Myocyte (in vitro differentiated cells): ENCODE measurements at places on chromosomes 4 and X. TPM values are rescaled to one million over a fixed set of nuclear protein-coding genes. Genes with fewer than 3 reads are reported as not detected.

DNA sequence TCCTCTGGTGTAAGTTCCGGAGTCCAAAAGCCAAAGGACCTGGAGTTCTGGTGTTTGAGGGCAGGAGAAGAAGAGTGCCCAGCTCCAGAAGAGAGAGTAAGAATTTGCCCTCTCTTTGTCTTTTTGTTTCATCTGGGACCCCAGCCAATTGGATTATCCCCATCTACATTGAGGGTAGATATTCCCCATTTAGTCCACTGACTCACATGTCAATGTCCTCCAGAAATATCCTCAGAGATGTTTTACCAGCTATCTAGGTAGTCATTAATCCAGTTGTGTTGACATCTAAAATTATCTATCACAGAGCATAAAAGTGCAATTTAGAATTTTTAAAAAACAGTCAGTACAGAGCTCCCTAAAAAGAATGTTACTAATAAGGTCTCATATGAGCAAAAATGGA, 132.9 kb upstream of the TMEM47 start:
- no peak for DNase-seq

DNA sequence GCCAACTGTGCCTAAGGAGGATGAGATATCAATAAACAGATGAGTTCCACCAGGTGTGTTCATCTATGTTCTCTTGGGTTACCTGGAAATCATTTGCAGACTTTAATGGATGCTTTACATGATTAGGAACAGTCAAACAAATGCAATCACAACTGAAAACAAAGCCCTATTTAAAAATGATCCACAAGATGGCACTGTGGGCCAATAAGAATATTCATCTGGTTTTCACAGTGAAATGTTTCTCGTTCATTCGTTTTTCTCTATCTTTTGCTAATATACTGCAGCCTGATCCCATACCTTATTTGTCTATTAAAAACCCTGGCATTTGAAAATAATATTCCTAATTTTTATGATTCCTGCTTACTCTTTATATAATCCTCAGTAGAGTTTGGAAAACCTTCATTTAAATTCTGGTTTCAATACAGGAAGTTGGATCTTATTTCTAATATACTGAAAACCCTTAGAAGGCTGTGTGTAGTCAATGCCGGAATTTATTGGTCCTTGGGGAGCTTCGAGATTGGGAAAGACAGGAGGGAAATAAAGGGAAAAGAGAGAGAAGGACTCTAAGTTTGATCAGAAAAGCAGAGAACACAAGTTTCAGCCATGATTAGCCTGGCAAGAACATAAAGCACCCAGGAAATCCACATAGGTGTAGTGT, 63.8 kb upstream of the TAPT1 start:
- DNase-seq: peak; percentile 46

DNA sequence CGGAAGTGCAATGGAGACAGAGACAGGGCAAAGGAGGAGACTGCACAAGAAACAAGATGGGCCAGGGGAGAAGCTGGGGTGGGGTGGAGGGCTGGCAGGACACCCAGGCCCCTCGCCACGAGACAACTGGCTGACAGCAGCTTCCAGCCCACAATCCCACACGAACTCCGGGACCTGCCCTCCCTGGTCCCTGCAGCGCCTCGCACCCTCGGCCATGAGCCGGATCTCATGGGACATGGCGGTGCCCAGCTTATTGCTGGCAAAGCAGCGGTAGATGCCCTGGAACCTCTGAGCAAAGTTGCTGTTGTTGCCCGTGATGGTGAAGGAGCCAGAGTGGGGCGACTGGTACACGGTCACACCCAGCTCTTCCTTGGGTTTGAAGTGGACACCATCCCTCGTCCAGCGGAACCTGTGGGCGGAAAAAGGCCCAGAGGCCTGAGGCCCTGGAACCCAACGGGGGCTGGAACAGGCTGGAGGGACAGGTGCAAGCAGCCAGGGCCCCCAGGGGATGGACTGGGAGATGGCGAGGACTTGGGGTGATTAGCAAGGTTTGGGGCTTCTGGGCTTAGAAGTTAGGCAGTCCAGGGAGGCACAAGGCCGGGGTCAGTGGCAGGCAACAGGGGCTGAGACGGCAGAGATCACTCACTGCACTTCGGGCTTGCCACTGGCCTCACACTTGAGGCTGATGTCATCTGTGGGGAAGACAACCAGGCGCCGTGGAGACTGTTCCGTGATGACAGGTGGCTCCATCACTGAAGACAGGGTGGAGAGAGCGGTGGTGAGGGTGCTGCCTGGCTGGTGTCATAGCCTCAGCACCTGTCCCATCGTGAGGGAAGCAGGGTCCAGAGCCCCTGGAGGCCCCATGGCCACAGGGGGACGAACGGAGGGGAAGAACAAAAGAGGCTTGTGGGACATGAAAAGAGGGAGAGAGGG, 13.8 kb downstream of the L1CAM start:
- DNase-seq: peak; percentile 59

DNA sequence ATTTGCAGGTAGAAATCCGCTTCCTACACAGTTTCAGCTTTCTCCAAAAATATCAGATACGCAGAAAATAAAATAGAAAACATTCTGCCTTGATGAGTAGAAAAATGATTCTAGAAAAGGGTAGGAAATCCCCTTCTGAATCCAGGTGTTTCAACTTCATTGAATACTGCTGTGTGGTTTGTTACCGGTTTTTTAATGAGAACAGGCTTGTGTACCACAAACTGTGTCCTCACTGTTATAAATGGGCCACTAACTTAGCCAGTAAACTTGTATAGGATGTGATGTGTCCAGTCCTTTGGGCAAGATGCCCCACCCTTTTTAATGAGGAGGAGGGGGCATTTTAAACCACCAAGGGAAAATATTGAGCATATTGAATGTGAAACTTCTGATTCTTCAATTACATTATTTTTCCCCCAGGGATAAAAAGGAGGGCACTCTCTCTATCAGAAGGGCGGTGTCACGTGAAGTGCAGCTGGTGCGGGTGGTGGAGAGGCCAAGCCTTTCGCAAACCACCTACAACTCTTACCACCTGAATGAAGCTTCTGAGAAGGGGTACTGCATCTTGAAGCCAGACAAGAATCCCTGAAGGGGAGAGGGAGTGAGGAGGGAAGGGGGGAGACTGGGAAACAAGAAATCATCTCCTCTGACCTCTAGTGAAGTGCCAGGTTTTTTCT, 4.5 kb downstream of the CXXC4 start:
- DNase-seq: peak; percentile 0

The MAP7D3 gene
- total RNA-seq: 11.0 and 14.3 TPM in 2 replicates

GRCh38 chr4:145842224-145842887, 96.3 kb downstream of the ZNF827 start:
- peak; percentile 20 for DNase-seq

DNA sequence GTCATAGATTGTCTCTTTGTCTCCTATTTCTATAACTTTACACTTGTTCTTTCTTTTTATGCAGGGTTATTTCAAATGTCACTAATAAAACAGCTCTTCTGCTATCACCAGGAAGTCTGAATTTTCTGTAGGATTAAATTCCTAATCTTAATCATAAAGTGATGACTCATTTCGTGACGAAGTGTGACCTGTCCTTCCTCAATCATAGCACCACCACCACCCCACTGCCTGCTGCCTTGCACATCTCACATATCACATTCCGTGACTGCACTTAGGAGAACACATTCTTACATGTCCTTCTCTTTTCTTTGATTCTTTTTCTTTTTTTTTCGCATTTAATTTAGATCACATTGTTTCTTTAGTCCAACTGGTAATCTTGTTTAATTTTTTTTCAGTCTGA, 57.7 kb upstream of the UGT2B7 start:
- DNase-seq: no peak

GRCh38 chr4:162510115-162510514, 346.3 kb upstream of the FSTL5 start:
- DNase-seq: no peak

The CLGN gene
- not detected in 2 replicates for total RNA-seq

GRCh38 chr4:88104902-88105610, 53.4 kb downstream of the ABCG2 start:
- DNase-seq: peak; percentile 62

DNA sequence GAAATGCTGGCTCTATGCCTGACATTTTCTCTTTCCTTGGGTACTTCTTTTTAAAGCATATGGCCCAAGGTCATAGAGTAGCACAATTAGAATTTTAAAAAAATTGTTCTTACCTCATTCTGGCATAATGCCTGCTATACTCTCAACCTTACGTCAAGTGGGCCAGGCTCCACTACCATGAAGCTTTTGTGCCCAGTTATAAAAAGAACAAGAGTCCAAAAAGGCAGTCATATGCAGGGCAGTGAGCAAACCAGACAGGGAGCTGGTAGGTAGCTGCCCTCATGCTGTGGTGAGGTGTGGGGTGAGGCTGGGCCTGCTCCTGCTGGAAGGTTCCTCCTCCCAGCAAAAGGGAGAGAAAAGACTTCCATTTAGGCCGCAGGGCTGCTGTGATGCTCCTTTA, 64.4 kb upstream of the UCP1 start:
- no peak for DNase-seq

GRCh38 chr4:130238121-130238520, 1142.2 kb downstream of the C4orf33 start:
- no peak for DNase-seq
